Fibroblast of villous mesenchyme (primary cell): ENCODE measurements at places on chromosomes 2 and 18. TPM values are rescaled to one million over a fixed set of nuclear protein-coding genes. Genes with fewer than 3 reads are reported as not detected.

DNA sequence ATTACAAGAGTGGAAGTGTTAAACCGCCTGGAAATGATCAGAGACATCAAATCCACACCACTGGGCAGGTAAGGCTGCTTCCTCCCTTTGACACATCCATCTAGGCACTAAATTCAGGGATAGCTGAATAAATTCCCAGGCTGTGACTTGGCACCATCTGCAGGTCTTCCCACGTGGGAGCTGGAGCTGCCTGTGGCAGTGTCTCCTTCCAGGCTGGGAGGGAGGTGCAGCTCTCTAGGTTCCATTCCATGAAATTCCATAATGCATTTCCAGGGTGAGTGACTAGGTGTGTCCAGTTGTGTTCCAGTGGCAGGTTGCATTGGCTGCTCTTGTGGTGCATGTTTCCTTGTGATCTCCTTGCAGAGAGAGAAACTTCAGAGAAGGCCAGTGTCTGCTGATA is 188.9 kb upstream of the CXCR4 start:
- DNase-seq = no peak

GRCh38 chr2:168912901-168913369 is 11.8 kb downstream of the G6PC2 start:
- DNase-seq = peak; percentile 24

DNA sequence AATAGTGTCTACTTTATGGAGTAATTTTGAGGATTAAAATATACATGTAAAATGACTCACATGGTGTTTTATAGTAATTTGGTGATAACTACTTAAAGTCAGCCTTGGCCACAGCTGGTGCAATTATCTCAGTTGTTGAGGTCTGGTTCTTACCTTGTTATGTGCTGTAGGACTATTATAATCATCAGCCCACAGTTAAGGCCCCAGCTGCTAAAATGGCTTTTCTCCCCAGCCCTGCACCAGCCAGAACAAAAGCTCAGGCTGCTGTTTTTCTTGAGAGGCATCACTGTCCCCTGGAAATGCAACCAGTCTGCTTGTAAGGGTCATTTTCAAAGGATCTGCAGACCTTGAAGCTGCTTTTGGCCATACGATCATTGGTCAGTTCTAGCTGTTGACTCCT is 283.3 kb upstream of the THUMPD2 start:
- DNase-seq = no peak

GRCh38 chr2:62524293-62524941 is 18.4 kb upstream of the TMEM17 start:
- DNase-seq = peak; percentile 47

DNA sequence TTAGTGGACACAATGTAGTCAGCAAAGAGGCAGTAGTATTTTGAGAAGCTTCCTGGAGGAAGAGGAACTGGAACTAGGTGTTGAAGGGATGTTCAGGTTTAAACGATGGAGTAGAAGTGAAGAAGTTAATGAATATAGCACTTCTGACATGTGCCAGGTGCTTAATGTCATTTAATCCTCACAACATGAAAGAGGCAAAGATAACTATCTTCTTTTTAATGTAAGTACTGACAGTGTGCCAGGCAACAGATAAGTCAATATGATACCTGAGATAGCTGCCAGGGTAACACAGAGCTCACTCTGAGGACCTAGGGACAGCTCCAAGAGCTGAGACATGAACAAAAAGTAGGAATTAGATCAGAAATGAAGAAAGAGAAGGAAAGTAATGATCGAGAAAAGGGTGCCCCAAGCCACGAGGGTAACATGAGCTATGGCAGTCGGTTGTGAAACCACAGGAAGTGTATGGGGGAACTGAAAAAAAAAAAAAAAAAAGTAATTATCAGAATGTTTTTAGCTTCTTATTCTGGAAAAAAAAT is 140.7 kb downstream of the RNF144A start:
- no peak for DNase-seq

DNA sequence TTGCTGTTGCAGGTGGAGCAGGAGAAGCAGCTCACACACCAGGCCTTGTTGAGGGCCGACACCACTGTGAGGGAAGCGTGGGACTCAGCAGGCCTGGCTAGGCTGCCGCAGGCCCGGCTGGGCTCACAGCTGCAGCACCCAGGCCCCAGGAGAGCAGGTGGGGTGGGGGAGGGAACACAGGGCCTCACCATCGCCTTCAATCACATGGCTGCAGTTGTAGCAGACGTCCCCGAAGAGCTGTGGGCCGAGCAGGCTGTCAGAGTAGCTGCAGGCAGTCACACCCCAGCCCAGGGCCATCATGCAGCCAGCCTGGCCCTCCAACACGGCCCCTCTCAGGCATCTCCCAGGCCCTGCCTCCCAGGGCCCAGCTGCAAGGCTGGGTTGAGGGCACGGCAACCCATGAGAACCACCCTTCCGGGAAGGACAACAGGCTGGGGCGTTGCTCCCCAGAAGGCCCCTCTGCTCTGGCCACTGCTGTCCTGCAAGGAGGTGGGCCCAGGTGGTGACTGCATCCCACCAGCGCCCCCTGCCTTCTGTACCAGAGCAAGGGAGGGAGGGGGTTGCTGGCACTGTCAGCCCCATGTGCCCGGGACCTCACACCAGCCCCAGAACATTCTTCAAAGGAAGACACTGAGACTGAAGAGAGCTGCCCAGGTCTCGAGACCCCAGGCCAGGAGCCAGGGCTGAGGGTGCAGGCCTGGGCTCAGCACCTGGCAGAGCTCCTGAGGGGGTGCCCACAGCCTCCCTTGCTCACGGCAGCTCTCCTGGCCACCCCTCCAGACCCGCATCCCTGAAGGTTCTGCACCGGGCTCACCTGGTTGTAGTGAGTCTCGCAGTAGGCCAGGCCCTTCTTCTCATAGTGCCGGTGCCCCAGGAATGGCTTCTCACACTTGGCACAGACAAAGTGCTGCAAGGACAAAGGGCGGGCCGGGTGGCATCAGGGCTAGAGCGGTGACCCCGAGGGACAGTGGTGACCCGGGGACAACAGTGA is 5.6 kb upstream of the GPR17 start:
- DNase-seq = no peak

DNA sequence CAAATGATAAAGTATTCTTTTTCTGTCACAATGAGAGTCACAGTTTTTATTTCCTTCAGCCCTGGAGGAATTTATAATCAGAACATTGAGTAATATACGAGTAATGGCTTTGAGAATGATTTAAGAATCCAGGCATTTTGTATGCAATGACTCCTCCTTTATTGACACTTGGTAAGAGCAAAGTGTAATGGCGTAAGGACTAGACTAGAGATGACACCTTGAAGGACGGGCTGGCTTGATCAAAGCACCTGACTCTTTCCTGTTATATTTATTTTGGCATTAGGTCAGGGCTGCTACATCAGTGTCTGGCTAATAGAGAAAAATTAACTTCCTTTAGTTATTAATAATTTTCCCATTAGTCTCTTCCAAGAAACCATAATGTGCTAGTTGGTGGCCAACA is 482.4 kb upstream of the GCFC2 start:
- no peak for DNase-seq

- no peak for DNase-seq
These were observed 172.0 kb downstream of the MGAT5 start for GRCh38 chr2:134425724-134426496.

- DNase-seq = peak; percentile 11
These were observed 19.5 kb downstream of the STRADB start for GRCh38 chr2:201470821-201471731.

- no peak for DNase-seq
These were observed 186.1 kb downstream of the SEPTIN10 start for GRCh38 chr2:109427661-109428091.

- no peak for DNase-seq
These were observed 120.6 kb downstream of the CAPN13 start for GRCh38 chr2:30686669-30687068.

- no peak for DNase-seq
These were observed 131.4 kb downstream of the TRABD2A start for GRCh38 chr2:84749442-84749841.

- DNase-seq = no peak
These were observed 78.1 kb downstream of the CERKL start for GRCh38 chr2:181578829-181579228.

- no peak for DNase-seq
These were observed 2.6 kb downstream of the SCN9A start for GRCh38 chr2:166373105-166373504.

DNA sequence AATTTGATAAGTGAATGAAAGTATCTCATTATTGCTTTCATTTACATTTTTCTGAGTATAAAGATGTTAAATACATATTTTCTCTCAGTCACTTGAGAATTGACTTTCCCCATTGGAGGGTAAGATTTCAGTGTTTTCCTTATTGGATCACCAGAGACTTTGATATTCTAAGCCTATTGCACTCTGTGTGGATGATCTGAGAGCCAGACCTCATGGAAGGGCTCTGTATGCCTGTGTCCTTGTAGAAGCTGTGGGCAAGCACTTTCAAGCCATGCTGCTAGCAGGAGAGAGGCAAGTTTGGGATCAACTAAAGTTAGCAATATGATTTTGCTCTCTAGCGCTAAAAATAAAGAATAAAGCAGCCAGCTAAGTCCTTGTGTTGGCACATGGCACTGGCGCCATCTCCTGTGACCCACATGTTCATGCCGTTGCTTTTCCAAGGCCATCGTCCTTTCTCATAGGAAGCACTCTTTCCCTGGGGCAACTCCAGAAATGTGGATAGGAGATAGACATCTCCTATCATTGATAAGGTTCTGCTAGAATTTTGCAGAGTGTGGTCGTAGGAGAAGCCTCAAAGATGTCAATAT is 72.6 kb downstream of the AOX1 start:
- no peak for DNase-seq

DNA sequence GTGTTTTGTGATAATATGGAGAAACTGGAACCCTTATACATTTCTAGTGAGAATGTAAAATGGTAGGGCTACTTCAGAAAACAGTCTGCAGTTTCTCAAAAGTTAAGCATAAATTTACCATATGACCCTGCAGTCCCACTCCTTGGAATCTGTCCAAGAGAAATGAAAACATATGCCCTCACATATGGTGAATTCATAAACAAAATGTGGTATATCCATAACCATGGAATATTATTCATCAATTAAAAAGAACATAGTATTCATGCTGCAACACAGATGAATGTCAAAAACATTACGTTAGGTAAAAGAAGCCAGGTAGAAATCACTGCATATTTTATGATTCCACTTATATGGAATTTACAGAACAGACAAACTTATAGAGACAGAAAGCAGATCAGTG is 11.8 kb downstream of the ROCK2 start:
- DNase-seq = no peak

DNA sequence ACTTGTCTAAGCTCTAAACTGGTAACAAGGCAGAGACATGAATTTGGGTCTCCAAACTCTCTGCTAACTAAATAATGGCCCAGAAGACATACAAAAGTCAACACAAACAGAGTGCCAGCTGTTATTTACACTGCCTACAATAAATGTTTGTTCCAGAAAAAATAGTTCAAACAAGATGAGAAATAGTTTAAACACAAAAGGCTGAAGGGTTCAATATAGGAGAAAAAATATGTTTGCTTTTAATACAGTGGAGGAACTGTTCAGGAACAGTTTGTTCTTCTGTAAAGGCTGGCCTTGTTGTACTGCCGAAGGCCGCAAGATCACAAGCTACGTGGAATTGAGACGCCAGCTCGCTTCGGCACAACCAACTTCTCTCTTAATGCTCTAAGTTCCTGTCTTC is 74.6 kb downstream of the AFF3 start:
- no peak for DNase-seq

DNA sequence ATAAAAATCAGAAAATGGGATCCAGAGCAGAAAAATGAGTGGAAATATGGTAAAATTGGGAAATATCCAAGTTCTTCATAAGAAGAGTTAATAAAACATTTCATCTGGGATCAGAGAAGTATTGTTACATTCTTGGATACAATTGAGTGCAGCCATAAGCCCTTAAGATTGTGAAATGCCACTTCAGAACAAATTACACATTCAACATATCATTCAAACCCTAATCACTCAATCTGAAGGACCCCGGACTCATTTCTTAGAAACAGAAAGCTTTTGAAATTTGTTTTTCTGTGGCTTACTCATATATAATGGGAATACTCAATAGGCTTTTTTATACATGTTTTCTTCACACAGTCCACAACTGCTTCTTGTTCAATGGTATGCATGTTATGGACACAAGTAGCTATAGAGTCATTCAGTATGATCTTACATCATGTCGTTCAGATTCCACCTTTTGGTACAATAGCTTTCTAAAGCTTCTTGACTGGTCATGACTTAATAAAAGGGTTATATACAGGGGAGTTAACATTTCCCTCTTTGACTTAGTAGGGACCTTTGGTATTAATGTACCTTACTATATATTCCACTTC is 39.9 kb downstream of the SCN7A start:
- no peak for DNase-seq

GRCh38 chr2:234409590-234409989 is 87.3 kb downstream of the ARL4C start:
- no peak for DNase-seq

DNA sequence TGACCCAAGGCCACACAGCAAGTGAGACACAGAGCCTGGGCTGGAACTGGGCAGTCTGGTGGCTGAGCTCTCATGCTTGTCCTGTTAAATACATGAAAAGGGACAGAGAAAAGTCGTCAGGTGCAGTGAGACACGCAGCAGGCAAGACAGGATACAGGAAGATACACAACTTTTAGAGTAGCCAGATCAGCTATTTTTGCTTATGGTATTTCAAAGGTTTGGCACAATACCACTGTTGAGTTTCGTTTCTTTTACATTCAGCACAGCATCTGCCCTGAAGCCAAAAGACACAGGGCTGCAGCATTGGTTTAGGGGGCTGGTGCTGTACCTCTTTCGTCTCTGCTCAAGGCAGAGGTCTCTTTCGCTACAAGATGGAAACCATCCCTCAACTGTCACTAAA is 14.0 kb downstream of the FHL2 start:
- no peak for DNase-seq

DNA sequence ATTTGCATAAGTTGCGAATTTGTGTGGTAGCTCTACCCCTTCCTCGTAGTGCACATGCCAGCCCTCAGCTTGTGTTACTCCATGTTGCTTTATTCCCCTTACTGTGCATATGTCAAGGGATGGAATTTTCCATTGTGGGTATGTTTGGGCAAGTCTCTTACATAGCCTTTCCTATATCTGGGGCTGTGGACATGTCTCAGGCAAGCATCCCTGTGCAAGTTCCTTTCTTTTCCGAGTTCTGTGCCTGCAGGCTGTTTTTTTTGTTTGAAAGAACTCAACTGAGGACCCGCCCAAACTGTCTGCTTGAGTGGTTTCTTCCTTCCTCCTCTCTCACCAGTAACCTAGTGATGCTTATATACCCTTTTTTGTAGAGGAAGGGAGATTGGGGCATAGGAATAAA is 1739.1 kb upstream of the PIK3C3 start:
- no peak for DNase-seq

DNA sequence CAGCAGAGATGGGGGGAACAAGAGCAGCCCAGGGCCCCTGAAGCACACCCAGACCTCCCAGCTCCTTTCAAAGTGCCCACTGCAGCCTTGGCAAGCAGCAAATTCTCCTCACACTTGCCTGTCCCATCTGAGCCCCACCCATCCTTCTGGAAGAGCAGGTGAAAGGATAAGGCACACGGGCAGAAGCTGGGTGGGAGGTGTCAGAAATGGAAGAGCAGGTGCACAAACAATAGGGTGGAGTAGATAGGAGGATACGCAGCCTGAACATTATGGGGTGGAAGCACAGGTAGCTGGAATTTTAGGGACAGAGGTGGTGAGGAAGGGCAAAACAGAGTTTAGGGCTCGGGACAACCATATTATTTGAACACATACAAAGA is 69.2 kb downstream of the TNS1 start:
- DNase-seq = no peak

Gene PLGLB2
- total RNA-seq = 1.6 and 2.6 TPM in 2 replicates

Gene CELF4
- total RNA-seq = not detected in 2 replicates

Gene CYRIA
- total RNA-seq = 0.43 and 0.97 TPM in 2 replicates

Gene NABP1
- total RNA-seq = 66.7 and 308 TPM in 2 replicates

Gene NOSTRIN
- total RNA-seq = 0.32 and 0.43 TPM in 2 replicates

Gene PRKAG3
- not detected in 2 replicates for total RNA-seq

Gene RBMS1
- total RNA-seq = 72.8 and 121 TPM in 2 replicates

Gene OSBPL6
- total RNA-seq = 3.9 and 6.5 TPM in 2 replicates

Gene HOXD13
- 0.43 TPM in 1 of 2 replicates, not detected in the other for total RNA-seq
